GM12891 (cell line): ENCODE measurements at places on chromosomes 16 and 17.

DNA sequence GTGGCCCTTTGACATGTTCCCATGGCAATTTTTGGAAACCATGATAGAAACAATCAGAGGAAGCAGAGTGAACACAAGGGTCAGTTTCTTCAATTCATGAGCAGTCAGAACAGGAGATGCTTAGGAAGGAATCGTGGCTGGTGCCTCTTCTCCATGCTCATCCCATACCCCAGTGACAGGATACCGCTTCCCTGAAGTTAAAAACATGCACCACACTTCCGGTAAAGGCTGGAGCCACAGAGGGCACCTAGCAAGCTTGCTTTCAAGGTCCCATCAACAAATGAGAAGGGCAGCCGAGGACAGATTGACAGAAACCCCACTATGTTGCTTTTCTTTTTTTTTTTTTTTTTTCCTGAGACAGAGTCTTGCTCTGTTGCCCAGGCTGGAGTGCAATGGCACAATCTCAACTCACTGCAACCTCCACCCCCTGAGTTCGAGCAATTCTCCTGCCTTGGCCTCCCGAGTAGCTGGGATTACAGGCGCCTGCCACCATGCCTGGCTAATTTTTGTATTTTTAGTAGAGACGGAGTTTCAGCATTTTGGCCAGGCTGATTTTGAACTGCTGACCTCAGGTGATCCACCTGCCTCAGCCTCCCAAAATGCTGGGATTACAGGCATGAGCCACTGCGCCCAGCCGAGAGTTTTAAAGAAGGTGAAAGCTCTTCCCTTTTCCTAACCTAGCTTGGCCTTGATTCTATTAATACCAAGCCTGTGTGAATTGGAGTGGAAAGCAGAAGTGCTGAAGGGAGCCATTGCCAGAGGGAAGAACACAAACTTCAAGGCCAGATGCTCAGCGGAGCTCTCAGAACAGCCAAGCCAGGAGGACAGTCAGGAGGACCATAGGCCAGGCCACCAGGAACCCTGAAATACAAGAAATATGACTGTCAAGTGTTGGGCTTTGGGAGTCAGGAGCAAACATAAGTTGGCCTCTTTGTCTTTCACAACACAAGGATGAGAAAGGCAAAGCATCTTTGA lies 16.6 kb downstream of the GP2 start:
- DNase-seq = no peak

DNA sequence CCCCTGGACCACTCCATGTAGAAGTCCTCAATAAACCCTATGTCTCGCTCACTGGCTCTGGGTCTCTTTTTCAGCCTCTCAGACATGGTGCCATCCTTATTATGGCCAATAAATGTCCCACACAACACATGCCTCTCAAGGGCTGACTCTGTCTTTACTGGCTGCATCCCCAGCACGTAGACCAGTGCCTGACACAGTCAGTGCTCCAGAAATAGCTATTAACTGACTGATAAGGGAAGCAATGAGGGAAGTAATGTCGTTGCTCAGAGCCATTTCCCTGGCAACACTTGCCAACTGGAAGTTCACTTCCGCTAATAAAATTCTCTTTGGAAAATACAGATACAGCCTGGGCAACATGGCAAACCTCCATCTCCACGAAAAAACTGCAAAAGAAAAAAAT lies 19.1 kb upstream of the APOH start:
- DNase-seq = no peak

DNA sequence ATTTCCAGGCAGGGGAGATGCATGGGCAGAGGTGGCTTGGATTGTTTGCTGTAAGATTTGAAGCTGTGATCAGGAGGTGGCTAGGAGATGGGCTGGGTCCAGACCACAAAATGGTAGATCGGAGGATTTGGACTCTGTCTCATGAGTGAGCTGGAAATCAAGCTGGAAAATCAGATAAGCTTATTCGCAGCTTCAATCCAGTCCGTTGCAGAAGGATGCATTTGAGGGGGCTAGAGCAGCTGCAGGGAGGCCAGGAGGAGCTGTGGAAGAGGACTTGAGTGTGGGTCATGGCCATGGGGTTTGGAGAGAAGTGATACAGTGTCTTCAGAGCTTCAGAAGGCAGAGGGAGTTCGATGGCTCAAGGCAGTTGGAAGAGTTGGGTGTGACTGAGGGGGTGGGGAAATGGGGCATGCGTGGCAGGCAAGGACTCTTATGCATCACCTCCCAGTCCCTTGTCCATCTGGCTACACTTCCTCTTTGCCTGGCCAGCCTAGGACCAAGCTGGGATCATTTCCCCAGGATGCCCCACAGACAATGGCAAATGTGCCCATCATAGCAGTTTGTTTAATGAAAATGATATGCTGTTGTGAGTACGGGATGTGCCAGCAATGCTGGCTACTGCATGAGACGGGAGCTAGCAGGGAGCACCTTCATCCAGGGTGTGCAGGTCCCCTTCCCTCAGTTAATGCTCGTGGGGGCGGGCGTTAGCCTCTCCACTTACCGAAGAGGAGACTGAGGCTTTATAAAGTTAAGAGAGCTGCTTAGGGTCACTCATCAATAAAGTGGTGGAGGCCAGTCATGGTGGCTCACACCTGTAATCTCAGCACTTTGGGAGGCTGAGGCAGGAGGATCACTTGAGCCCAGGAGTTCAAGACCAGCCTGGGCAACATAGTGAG lies 20.6 kb downstream of the QPRT start:
- no peak for DNase-seq

DNA sequence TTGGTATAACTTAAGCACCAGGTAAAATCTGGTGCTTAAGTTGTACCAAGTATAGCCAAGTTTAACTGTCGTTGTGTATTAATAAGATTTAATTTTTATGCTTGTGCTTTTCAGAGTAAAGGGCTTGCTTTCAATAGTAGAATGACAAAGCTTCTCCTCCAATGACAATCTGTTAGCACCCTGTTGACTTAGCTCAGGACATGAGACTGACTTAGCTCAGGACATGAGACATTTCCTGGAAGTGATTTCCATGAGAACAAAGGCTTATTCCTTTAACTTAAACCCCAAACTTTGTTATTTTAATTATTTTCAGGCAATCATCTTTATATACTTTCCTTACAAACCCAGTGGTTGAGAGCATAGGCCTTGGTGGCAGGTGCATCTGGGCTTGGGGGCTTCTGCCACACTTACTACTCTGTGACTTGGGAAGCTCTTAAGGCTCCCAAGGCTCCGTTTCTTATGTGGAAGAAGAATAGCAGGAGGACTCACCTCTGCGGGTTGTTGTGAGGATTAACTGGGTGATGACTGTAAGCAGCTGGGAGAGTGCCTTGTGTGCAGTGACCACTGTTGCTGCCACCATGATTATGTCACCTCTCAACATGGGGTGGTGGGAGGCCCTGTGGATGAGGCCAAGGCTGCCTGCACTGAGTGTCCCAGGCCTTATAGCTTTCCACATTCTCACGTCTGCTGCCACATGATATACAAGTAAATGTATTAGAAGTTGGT lies 59.4 kb upstream of the CMIP start:
- no peak for DNase-seq

DNA sequence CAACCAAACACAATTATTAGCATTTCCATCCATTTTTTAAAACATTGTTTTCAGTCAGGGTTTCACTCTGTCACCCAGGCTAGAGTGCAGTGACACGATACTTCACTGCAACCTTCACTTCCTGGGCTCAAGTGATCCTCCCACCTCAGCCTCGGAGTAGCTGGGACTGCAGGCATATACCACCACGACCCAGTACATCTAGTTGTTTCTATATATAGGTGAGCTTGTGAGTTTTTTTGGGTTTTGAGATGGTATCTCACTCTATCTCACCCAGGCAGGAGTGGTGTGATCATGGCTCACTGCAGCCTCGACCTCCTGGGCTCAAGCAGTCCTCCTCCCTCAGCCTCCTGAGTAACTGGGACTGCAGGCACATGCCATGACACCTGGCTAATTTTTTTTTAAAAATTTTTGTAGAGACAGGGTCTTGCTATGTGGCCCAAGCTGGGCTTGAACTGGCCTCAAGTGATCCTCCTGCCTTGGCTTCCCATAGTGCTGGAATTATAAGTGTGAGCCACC lies 21.5 kb upstream of the ATP5MC1 start:
- DNase-seq = no peak

GRCh38 chr16:53224951-53225533 lies 170.3 kb downstream of the CHD9 start:
- no peak for DNase-seq

- no peak for DNase-seq
Observed at GRCh38 chr16:2451851-2452320, 8.0 kb upstream of the TEDC2 start.

- DNase-seq = no peak
Observed at GRCh38 chr17:44840936-44841335, 6.7 kb upstream of the HIGD1B start.

DNA sequence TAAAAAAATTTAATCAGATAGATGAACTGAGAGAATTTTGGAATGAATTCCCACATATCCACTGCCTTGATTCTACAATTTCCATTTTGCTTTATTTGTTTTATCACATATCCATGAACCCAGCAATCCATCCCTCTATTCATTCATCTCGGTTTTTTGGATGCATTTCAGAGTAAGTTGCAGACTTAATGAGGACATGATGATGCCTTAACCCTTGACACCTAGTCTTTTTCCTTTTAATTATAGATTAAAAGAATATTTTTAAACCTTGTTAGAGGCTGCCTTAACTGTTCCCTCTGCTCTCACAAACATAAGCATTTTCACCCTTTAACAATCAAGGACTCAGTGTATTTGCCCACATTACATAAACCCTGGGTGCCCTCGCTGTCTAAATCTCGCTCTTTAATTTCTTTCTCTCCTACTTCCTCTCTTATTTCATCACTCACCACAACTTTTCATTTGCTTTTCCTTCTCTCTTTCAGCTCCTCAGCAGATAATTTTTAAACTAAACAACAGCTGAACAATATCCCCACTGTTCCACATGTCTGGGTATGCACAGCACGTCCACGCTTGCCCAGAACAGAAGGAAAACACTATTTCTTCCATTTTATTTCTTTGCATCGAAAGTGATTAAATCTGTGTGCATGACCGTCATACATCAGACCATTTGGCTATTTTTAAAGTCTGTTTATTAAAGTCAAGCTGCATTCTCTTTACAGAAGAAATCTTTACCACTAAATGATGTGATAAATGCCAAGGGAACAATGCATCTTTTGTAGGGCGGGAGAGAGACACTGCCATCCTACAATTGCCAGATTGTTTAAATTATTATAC lies 39.9 kb downstream of the IQCK start:
- DNase-seq = no peak

DNA sequence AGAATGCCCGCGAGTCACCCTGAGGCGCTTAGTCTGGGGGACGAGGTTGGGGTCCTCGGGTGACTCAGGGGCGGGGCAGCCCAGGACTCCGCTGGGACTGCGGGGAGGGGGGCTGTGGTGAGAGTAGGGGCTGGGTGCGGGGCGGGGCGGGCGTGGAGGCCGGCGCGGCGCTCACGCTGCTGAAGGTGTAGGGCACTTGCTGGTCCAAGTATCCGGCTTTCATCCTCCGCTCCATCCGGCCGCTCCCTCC lies 832 bp downstream of the ETV4 start:
- no peak for DNase-seq

DNA sequence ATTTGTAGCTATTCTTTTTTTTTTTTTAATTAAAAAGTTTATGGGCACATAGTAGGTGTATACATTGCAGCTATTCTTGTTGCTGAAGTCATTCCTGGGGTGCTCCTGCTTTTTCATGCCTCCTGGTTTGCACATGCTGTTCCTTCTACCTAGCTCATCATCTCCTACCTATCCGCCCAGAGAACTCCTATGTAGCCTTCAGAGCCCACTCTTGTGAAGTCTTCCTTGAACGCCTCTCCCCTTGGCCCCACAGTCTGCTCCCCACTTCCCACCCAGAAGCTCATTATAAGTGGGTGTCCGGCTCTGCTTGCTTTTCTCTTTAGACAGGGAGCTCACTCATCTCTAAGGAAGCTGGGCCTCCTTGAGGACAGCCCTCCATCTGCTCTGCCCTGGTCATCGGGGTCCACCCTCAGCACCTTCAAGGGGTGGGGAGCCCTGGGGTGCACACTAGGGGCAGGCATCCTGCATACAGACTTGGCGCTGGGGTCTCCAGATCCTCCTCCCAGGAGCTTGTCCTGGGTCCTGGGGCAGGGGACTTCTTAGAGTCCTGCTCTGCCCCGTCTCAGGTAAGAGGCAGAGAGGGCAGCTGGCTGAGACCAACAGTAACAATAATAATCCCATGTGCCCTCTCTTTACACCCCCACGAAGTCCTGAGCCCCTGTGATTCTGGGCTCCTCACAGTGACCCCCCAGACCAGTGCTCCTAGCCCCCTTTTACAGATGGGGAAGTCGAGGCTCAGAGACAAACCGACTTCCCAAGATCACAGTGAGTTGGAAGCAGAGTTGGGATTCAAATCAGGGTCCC lies 3.5 kb upstream of the B9D1 start:
- no peak for DNase-seq

GRCh38 chr17:76658242-76658662 lies 14.7 kb upstream of the ST6GALNAC1 start:
- no peak for DNase-seq

GRCh38 chr16:57061084-57061905 lies 31.1 kb upstream of the CPNE2 start:
- no peak for DNase-seq

DNA sequence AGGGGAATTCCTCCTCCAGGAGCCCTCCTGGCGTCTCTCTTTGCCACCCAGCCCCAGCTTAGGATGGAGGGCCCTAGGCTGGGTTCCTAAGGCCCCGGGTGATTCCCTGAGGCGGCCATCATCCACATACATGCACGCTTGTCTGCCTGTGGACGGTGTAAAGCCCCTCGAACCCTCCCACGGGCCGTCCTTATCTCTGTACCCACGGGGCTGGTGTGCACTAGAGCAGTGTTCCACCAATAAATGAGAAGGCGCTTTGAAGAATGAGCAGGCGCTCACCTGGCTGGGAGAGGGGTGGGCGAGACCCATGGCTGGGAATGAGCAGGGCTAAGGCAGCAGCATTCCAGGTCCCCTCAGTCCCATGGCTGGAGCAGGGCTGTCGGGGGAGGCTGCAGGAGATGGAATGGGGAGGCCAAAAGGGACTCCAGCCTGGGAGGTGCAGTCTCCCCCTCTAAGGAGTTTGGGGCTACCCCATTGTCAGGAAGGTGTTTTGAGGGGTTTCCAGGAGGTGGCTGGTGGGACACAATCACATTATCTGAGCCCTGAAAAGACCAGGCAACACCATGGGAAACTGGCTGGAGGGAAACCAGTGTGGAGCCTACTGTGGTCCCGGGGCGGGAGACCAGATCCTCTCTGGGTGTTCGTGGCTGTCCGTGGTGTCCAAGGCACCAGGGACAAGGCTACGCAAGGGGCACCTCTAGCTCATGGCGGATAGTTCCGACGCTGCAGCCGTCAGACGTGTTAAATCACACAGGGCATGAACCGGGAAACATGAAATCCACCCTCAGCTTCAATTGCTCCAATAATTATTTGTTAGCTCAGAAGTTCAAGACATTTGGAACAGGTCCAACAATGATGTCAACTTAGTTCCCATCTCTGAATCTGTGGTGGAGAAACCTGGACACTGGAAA lies 87.5 kb upstream of the DNAH17 start:
- no peak for DNase-seq

- DNase-seq = no peak
Observed at GRCh38 chr16:6841392-6841791, 491.3 kb upstream of the RBFOX1 start.

DNA sequence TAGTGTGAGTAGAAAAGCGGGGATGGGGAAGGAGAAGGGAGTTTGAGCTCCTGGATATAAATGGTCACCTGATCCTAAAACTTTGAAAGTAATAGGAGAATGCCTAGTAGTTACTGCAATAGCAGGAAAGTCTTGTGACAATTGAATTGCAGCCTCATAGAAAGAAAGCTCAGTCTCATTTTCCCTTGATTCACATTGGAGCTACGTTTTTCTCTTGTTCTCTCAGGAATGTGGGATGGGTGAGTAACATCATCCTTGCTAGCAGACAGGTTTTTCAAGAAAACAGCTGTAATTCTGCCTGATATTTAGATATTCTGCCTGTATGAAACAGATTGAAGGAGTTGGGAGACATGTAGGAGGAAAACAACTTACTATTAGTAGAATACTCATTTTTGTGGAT lies 25.3 kb downstream of the SF3B3 start:
- DNase-seq = no peak
